Type B pancreatic cell (in vitro differentiated cells): ENCODE measurements at places on chromosomes 3 and 15.

DNA sequence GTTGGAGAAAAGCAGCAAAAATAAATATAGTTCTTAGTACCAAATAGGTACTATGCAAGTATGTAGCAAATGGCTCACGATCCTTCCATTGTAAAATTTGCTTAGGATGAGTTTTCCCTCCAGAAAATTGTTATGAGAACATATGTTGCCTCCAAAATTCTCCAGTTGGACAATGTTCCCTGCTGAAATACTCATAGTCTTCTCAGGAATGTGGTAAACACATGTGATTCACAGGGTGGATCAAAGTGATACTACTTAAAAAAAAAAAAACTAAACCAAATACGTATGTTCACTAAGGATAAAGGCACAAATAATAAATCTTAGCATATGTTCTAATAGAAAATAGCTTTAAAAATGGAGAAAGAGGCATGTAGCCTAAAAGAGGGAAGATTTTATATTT is 84.3 kb upstream of the ZNF385D start:
- DNase-seq = no peak

- no peak for DNase-seq
Measured at GRCh38 chr15:29938361-29939335, 116.4 kb upstream of the TJP1 start.

DNA sequence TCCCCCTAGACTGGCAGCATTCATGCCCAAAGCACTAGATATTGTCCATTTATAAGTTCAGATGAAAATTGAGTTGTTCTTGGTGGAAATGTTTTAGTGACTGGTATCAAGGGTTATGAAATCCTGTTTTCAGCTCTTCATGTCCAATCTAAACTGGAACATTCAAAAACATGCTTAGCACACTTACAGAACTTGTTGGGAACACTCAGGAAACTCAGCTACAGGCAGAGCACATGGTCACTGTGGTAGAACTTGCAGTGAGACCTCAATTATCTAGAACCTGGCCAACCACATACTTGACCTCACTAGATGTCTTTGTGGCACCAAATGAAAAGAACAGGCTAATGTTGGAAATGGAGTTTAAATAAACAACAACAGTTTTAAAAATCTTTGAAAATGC is 88.8 kb downstream of the SMAD3 start:
- no peak for DNase-seq

DNA sequence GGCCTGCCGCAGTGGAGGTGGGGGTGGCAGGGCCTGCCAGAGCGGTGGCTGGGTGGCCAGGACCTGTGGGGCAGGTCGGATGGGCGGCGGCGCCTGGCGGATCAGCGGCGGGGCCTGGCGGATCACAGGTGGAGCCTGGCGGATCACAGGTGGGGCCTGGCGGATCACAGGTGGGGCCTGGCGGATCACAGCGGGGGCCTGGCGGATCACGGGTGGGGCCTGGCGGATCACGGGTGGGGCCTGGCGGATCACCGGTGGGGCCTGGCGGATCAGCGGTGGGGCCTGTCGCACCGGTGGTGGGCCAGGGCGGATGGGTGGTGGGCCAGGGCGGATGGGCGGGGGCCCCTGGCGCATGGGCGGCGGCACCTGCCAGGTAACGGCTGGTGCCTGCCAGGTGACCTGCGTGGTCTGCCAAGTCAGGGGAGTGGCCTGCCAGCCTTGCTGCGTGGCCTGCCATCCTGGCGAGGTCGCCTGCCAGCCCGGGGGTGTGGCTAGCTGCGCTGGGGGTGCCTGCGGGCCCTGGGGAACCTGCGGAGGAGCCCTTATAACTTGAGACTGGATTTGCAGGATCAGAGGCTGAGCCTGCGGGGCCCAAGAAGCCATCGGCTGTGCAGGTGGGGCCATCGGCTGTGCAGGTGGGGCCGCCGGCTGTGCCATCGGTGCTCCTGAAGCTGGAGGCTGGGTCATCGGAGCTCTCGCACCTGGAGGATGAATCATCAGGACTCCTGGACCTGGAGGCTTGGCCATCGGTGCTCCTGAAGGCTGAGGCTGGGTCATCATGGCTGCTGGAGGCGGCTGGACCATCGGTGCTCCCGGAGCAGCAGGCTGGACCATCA is 1.3 kb downstream of the MAGEL2 start:
- DNase-seq = no peak

- DNase-seq = no peak
Measured at GRCh38 chr3:40581166-40581565, 56.4 kb downstream of the ZNF621 start.
